NCI-H2171 (cell line): ENCODE measurements at places on chromosomes 1 and 21.

DNA sequence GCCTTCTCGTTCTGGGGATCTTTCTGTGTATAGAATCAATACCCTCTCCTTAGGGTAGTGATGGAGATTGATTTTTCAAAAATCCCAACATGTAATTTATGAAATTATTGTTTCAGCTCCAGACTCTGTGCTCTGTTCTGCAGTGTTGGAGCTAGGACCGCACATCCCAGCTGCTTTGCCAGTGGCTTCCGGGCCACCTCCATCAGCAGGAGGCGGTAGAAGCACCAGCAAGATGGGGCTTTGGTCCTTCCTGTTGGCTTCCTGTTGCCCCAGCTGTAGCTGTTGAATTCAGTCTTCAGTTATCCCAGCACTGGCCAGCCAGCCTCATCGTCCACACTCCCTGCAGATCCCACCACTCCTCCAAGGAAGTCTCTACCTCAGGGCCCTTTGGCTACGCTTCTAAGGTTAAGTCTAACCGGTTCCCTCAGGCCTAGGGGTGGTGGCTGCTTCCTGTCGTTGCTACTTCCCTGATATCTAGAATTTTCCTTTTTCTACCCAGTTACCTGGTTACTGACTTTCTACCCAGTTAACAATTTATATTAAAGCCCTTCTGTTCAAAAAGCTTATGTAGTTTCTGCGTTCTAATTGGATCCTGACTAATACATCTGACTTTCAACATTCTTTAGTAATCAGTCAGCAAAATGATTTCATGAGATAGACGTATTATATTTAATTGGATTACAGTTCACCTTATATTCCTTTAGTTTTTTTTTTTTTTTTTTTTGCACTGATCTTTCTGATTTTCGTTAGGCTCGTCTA is 24.6 kb downstream of the GALNT2 start:
- DNase-seq = no peak

DNA sequence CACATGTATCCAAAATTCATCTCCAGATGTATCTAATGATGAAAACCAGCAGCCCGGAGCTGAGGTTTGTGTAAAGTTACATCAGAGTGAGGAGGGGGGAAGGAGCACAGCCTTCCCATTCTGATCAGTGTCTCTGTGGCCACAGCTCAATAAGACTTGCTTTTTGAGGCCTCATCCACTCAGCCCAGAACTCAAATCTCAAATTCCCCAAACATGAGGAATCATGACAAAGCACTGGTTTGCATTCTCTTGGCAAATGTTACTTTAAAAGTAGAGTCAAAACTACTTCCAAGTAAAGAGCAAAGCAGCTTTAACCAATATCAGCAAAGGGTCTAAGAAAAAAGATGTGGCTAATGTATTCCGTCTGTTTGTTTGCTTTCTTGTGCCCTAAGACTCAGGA is 30.9 kb downstream of the CCN1 start:
- no peak for DNase-seq

- no peak for DNase-seq
Measured at GRCh38 chr21:29664615-29665014, 275.2 kb downstream of the GRIK1 start.

DNA sequence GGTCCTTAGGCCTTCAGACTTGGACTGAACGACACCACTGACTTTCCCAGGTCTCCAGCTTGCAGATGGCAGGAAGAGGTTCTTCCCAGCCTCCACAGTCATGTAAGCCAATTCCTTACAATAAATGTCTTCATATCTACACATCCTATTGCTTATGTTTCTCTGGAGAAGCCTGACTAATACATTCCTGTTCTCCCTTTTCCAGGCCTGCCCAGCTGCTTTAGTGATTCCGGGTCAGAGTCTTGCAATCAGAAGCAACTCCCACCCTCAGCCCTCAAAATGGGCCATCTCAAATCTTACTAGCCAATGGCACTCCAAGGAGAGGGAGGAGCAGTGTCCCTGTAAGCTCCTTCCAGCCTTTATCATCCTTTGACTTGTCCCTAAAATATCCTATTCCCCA is 16.4 kb upstream of the CPT2 start:
- DNase-seq = no peak

DNA sequence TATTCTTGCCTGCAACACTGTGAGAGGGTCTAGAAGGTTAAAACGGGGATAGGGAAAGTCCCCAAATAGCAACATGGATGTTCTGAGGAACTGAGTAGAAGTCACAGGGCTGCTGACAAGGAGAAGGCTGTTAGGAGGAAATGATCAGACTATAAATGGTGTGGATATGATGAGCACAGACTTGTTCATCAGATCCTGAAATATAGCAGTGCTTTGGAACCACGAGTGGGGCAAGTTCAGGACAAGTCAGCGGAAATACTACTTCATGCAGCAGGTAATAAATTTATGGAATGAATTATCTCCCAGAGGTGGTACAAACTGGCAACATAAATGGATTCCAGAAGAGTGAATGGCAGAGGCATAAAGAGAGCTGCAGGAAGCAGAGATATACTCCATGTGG is 3.2 kb upstream of the KIAA0040 start:
- no peak for DNase-seq
